Dermis blood vessel endothelial cell (primary cell): ENCODE measurements at places on chromosomes 3 and 15. TPM values are rescaled to one million over a fixed set of nuclear protein-coding genes. Genes with fewer than 3 reads are reported as not detected.

The RCCD1 gene
- 6.8 and 12.4 TPM in 2 replicates for total RNA-seq

The CCR1 gene
- not detected in 2 replicates for total RNA-seq

The KNG1 gene
- total RNA-seq: not detected in 2 replicates

The GOLGA6B gene
- total RNA-seq: not detected in 2 replicates

The SERPINI1 gene
- 1.5 and 2.3 TPM in 2 replicates for total RNA-seq

The PROS1 gene
- 19.2 and 23.0 TPM in 2 replicates for total RNA-seq

The ABHD2 gene
- total RNA-seq: 51.7 and 75.6 TPM in 2 replicates

The MNS1 gene
- under 0.01 and 0.74 TPM in 2 replicates for total RNA-seq

The NR2F2 gene
- total RNA-seq: 14.0 and 36.6 TPM in 2 replicates

The CHST14 gene
- total RNA-seq: 11.7 and 19.7 TPM in 2 replicates

The TLR9 gene
- under 0.01 TPM in 1 of 2 replicates, not detected in the other for total RNA-seq

The SEMA3F gene
- total RNA-seq: 44.6 and 79.4 TPM in 2 replicates

The PIF1 gene
- 5.4 and 16.5 TPM in 2 replicates for total RNA-seq

The LRRC31 gene
- not detected in 2 replicates for total RNA-seq

The RARB gene
- 1.2 and 1.5 TPM in 2 replicates for total RNA-seq

The LARP6 gene
- 6.9 and 15.0 TPM in 2 replicates for total RNA-seq

The ARL6 gene
- total RNA-seq: 6.7 and 7.5 TPM in 2 replicates
